Tibial artery (tissue), 4 donors: ENCODE measurements at places on chromosomes 13 and 19.
A peak's percentile ranks its signal among the peaks of the same experiment; 100 is the strongest.

- H3K4me3 ChIP-seq = peak overlapping the region; percentile 6
- DNase-seq = no peak
- peaks cover 32% of the 10 kb centered on the region for H3K4me1 ChIP-seq
- no peaks in the 10 kb centered on the region for H3K36me3 ChIP-seq
Measured at GRCh38 chr13:74289861-74290773, 155.9 kb upstream of the KLF12 start.

GRCh38 chr13:84543962-84544361 lies 661.7 kb upstream of the SLITRK1 start:
- no peaks in the 10 kb centered on the region for H3K36me3 ChIP-seq
- H3K4me1 ChIP-seq = no peaks in the 10 kb centered on the region
- H3K27me3 ChIP-seq = no peaks in the 10 kb centered on the region
- no peak overlapping the region for H3K4me3 ChIP-seq
- no peak overlapping the region for H3K27ac ChIP-seq
- DNase-seq = no peak

- no peaks in the 10 kb centered on the region for H3K27me3 ChIP-seq
- no peak overlapping the region for H3K4me3 ChIP-seq
- no peak overlapping the region for H3K27ac ChIP-seq
Measured at GRCh38 chr13:44894001-44894770, 95.1 kb downstream of the NUFIP1 start.

DNA sequence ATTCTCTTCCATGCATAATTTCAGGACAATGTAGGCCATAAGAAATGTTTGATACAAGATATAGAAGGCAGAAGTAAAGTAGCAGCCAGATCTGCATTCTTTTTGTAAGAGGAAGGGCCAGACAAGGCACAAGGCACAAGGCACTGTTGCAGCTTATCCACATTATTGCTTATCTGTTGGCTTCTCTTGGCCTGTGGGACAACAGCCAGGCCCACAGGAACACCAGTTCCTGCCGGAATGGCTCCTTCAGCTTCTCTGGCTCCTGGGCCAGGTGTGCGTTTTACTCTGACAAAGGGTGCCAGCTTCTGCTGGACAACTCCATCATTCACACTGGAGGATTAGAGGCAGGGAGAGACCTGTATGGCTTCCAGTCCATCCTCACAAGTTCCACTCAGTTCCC lies 29.2 kb downstream of the GPR180 start:
- H3K4me3 ChIP-seq = no peak overlapping the region
- H3K36me3 ChIP-seq = peaks cover 29% of the 10 kb centered on the region

GRCh38 chr13:79393564-79394249 lies 12.3 kb downstream of the RBM26 start:
- H3K27me3 ChIP-seq = no peaks in the 10 kb centered on the region
- no peak overlapping the region for H3K4me3 ChIP-seq
- H3K4me1 ChIP-seq = peaks cover 19% of the 10 kb centered on the region
- no peak for DNase-seq

DNA sequence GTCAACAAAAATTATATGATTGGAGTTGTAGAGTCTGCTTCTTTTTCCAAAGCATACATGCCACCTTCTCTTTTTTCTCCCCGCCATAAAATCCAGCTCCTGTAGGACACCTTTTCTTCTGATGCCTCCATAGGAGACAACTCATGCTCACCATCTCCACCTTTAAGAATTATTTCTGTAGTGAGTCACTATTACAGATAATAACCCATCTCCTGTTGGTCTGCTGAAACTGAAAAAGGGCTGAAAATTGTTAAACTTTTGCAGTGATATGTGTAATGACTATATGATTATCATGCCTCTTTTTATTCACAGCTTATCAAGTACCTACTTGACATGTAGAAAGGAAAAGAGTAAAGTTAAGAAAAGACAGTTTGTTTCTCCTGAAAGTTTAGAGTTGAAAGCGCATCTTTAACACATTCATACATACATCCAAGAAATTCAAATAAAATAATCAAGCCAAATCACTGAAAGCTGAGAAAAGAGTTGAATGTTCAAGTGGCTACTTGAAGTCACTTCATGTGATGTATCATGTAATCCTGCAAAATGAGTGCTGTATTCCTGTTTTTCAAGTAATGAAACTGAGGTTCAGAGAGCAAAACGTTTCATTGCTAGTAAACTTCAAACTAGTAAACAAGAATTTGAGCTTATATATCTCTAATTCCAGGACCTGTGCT lies 35.5 kb upstream of the LPAR6 start:
- H3K27ac ChIP-seq = peak overlapping the region; percentile 32
- no peak overlapping the region for H3K4me3 ChIP-seq
- H3K27me3 ChIP-seq = no peaks in the 10 kb centered on the region
- DNase-seq = no peak
- peaks cover 10% of the 10 kb centered on the region for H3K4me1 ChIP-seq

GRCh38 chr13:112961457-112962369 lies 7.3 kb upstream of the MCF2L start:
- H3K27me3 ChIP-seq = peaks cover 61% of the 10 kb centered on the region
- H3K27ac ChIP-seq = no peak overlapping the region
- H3K4me3 ChIP-seq = no peak overlapping the region
- DNase-seq = no peak
- no peaks in the 10 kb centered on the region for H3K36me3 ChIP-seq
